A549 (cell line): ENCODE measurements at places on chromosomes 16 and 17.

DNA sequence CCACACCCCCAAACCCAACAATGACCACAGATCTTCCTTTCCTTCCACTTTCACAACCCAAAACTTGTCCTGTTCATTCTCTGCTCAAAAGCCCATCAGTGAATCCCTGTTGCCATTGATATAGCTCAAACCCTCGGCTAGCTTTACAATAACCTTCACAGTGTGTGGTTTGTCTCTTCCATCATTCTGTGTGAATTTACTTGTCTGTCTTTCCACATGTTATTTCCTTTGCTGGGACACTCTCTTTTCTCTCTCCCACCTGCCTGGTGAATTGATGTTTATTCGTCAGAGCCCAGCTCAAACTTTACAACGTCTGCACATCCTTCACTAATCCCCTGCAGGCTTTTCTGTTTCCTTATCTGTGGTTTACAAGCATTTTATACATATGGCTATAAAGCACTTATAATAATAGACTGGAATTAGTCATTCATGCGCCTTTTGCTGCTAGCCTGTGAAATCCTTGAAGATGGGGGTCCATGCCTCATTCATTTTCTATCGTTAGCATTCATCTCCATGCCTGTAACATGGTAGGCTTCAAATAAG, 114.4 kb downstream of the CDH13 start:
- DNase-seq: no peak

- DNase-seq: peak; percentile 82
These were observed 681 bp downstream of the USP43 start for GRCh38 chr17:9645851-9646545.

- DNase-seq: no peak
These were observed 15.2 kb downstream of the IL21R start for GRCh38 chr16:27417047-27417671.

DNA sequence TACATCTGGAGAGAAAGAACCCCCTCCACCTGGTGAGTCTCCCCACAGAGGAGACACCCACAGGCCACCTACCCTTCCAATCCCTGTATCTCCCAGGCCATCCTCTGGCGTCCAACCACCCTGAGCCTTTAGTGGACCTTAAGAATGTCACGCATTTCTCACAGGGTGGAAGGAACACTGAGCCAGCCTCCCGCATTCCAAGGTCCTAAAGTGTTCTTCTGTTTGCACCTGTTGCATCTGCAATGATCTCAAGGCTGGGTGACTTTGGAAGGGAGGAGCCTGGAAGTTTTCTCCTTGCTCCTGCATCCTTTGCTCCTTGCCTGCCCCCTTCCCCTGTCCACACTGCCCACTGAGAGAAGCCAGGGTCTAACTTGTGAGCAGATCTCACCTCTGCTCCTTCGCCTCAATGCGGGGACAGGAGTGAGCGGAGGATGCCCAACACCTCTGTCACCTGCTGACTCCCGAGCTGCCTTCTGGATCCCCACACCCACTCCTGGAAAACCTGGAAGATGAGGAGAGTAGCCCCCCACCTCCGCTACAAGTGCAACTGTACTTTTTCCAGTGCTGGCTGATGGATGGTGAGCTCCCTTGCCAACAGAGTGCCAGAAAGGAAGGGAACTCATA, 3.7 kb downstream of the CHST5 start:
- DNase-seq: no peak

DNA sequence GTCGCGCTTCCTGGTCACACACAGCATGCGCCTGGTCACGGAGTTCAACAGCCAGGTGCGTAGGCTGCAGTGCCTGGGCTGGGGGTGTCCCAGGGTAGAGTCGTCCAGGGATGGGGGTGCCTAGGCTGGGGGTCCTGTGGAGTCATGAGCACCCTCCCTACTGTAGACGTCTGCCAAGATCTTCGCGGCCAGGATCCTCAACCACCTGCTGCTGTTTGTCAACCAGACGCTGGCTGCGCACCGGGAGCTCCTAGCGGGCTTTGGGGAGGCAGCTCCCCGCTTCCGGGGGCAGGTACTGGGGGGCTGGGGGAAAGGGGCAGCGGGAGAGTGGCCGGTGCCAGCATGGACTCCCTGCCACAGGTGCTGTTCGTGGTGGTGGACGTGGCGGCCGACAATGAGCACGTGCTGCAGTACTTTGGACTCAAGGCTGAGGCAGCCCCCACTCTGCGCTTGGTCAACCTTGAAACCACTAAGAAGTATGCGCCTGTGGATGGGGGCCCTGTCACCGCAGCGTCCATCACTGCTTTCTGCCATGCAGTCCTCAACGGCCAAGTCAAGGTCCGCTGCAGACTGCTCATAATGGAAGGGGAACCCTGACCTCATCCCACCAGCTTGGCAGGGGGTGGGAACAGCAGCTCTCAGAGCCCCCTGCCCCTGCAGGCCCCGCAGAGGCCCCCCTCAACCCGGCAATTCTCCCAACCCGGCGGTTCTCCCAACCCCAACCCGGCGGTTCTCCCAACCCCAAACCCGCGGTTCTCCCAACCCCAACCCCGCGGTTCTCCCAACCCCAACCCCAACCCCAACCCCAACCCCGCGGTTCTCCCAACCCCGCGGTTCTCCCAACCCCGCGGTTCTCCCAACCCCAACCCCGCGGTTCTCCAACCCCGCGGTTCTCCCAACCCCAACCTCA, 2.4 kb downstream of the PDIA2 start:
- DNase-seq: no peak

GRCh38 chr16:58418601-58419000, 26.3 kb downstream of the GINS3 start:
- DNase-seq: no peak

DNA sequence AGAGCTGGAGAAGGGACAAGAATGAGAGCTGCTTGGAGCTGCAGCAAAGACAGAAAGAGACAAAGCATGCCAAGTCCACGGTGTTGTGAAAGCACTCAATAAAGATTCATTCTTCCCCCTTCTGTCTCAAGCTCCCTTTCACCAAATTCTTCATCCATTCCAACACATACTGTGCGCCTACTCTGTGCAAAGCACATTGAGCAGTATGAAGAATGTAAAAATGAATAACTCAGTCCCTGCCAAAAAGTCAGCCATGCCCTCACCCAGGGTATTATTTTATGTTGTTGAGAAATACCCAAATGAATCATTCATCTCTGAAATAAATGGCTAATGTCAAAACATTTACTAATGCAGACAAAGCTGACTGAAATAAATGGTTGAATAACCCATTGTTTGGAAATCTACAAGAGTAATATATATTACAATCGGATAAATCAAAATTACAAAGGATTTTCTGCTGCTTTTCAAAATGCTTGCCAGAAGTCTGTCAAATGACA, 282.9 kb upstream of the IRX5 start:
- DNase-seq: no peak

- no peak for DNase-seq
These were observed 180.1 kb upstream of the SDK2 start for GRCh38 chr17:73824321-73824720.

GRCh38 chr17:33169580-33170285, 123.4 kb downstream of the ASIC2 start:
- peak; percentile 23 for DNase-seq

DNA sequence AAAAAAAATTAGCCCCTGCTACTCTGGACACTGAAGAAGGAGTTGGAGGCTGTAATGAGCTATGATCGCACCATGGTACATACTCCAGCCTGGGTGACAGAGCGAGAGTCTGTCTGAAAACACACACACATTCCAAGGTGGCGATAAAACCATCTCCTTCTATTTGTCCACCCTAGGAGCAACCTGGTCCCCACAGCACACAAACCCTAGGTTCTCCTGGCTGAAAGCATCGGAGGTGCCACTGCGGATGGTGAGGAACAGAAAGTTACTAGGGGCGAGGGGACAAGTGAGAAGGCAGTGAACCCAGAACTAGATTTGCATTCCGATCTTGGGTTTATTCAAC, 1.4 kb upstream of the ECI1 start:
- no peak for DNase-seq

DNA sequence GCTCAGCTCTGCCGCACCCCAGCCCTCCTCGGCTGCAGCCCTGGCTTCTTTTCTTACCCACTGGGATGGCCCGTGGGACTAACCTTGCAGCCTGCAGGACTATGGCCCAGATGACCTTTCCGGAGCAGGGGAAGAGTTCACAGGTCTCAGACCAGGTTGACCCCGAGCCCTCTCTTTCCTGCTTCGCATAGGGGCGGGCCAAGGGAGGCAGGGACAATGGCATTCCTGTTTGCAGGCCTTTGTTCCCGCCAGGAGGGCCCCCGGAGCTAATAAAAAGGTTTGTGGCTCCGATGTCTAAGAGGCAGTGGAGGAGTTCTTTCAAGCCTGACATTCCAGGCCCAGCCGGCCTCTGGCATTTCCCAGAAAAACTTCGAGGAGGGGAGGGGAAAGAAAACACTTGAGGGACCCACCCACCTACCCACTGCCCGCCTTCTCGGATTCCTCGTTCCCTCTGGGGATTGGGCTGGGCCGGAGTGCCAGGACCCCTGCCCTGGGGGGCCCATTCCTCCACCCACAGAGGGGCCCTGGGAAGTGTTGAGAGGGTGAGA, 5.8 kb upstream of the SOCS3 start:
- no peak for DNase-seq

DNA sequence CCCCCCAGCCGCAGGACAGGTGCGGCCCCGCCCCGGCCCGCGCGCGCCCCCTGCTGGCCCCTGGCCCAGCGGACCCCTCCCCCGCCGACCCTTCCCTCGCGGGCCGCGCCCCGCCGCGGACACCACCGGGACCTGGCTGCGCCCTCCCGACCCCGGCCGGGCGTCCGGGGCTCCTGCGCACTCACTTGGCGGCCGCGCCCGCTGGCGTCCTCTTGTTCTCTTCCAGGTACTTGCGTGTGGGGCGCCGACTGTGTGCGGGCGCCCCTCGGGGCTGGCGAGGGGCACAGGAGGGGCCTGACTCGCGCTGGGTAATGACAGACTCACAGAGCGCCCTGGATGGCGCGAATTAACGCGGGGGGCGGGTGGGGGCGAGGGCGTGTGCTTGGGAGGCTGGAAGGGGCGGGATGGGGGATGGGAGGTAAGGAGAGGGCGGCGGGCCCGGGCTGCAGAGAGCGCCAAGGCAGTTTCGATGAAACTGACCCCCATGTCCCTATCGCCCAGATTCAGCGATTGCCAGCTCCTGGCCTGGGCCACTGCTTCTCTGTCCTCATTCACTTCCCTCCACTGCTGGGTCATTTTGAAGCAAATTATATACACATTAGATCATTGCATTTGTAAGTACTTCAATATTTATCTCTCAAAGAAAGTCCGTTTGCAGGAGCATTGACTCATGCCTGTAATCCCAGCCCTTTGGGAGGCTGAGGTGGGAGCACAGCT, 445 bp upstream of the DBNDD1 start:
- peak; percentile 58 for DNase-seq

DNA sequence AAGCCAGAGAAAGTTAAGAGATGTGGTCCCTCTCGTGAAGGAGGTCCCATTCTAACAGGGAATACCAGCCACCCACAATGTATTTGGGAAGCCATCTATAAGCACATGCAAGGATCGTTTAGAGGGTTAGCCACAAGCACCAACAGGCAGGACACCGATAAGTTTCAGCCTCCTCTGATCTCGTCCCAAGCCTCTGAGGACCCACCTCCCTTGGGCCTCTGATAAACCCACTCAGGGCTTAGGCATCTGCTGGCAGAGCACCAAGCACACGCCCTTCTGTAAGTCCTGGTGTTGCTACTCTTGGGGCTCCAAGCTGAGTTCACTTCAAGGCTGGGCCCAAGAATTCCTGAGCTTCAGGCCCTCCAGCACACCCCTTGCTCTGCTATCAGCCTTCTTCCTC, 5.4 kb upstream of the PNPO start:
- DNase-seq: peak; percentile 81

DNA sequence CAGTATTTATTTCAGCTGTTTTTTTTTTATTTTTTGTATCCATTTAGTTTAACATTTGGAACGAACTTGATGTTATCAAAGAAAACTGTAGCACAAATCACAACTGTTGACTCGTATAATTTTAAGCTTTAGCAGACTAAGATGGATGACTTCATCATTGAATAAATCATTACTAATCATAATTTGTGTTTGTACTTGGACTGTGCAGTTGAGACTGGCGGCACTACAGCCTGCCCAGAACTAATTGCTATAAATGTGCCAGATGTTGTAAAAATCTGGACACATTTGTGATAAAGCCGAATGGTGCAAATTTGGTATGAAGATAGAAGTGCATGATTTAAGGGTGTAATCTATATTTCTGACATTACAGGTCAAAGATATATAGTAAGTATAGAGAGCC, 897.7 kb upstream of the CDH8 start:
- DNase-seq: no peak

DNA sequence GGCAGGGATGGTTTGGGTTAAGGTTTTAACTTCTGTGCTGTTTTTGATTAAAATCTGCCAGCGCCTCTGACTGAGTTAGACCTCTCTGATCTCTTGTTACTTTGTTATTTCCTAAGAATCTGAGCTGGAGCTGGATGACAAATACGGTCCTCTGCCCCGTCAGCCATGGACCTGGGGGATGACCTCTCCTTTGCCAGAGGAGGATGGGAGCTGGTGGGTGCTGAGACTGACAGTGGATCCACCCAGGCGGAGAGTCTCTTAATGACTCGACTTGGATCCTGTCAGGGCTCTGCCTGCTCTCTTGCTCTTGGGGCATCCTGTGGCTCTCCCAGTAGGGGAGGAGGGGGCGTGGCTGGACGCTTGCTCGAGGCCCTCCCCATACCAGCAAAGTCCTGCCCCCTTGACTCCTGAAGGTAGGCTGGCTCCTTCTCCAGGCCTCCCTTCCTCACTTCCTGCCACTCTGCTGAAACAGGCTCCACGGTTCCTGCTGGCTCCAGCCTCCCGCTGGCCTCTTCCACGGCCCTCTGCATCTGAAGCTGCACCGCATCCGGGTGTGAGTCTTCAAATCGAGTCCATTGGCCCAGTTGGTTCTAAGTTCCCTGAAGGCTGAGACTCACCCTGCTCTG, 24.8 kb upstream of the MAP3K14 start:
- DNase-seq: peak; percentile 96

- DNase-seq: peak; percentile 63
These were observed 55.8 kb upstream of the GSE1 start for GRCh38 chr16:85557083-85557970.

GRCh38 chr17:42553161-42553818, 567 bp downstream of the HSD17B1 start:
- DNase-seq: no peak

- DNase-seq: no peak
These were observed 225.3 kb downstream of the CCDC182 start for GRCh38 chr17:57519800-57520199.

DNA sequence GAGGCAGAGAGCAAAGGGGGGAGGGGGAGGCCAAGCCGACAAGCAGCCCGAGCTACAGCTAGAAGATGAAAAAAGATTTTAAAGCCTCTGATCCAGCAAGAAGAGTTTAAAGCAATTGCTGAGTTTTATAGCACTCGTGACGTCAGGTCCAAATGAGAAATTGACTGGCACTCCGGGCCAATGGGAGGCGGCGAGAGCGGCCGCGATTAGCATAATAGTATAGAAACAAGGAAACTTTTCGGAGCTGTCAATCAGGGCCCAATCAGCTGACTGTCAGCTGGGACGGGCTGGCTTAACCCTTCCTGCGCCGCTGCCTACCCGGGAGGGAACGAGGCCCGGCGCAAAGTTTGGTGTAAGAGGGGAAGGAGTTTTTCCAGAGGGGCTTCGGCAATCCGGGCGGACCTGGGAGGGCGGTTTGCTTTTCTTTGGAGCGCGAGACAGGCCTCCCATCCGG, at the start of gene MAF:
TSS of gene MAF (minus strand) at position 100 of the 454 bp plus-strand sequence. CDS start 835 bp downstream, outside the sequence.
- DNase-seq: peak; percentile 70
